ENCODE measurements at places on chromosomes 5 and 9.

GRCh38 chr9:78144008-78144381 is 91.9 kb upstream of the CEP78 start:
- DNase-seq, result no peak

GRCh38 chr5:54309276-54309675 is 1.1 kb downstream of the ARL15 start:
- no peak for DNase-seq

GRCh38 chr9:27542508-27542907 is 12.9 kb upstream of the MOB3B start:
- no peak for DNase-seq

DNA sequence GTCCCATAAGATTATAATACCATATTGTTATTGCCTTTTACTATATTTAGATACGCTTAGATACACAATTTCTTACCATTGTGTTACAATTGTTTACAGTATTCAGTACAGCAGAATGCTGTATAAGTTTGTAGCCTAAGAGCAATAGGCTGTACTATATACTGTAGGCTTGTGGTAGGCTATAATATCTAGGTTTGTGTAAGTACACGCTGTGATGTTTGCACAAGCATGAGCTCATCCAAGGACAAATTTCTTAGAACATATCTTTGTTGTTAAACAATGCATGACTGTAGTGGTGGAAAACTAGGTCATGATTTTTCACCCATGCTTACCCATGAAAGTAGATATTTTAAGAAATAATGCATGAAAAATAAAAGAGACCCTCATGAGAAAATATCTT is 509.4 kb upstream of the CDH18 start:
- DNase-seq, result no peak

GRCh38 chr9:110065532-110065931 is 142.4 kb downstream of the C9orf152 start:
- DNase-seq, result no peak
